ENCODE measurements at places on chromosomes 12 and 14.

- DNase-seq, result no peak
Observed at GRCh38 chr14:53464376-53464775, 311.3 kb upstream of the DDHD1 start.

GRCh38 chr14:45123271-45123670, 11.0 kb downstream of the FKBP3 start:
- no peak for DNase-seq

- no peak for DNase-seq
Observed at GRCh38 chr12:76152181-76152807, 67.8 kb upstream of the NAP1L1 start.

DNA sequence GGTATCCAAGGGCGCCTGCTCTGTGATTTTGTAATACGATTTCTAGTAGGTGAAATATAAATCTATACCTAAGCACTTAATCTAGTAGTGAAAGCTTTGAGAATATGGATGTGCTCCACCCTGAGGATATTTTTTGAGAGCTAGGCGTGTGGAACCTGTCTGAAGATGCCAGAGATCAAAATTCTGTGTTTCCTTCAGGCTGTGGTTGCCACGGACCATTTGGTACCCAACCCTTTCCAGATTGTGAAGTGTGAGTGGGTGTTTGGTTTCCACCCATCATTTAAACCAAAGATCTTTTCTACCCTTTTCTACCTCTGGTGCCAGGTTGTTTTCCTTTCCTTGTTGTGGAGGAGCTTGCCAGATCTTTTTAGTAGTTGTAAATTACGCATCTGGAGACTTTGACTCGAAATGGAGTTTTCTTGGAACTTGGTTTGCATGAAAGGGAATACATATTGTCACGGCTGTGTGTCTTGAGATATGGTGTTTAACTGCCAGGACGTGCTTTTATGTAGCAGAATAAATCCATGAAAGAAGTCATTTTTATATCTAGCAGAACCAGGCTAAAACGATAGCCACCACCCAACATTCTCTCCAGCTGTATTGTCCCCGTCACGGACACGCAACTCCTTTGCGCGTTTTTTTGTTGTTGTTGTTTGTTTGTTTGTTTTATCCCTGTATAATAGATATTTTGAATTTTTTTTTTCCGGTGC, 2.2 kb downstream of the LRFN5 start:
- DNase-seq, result no peak

DNA sequence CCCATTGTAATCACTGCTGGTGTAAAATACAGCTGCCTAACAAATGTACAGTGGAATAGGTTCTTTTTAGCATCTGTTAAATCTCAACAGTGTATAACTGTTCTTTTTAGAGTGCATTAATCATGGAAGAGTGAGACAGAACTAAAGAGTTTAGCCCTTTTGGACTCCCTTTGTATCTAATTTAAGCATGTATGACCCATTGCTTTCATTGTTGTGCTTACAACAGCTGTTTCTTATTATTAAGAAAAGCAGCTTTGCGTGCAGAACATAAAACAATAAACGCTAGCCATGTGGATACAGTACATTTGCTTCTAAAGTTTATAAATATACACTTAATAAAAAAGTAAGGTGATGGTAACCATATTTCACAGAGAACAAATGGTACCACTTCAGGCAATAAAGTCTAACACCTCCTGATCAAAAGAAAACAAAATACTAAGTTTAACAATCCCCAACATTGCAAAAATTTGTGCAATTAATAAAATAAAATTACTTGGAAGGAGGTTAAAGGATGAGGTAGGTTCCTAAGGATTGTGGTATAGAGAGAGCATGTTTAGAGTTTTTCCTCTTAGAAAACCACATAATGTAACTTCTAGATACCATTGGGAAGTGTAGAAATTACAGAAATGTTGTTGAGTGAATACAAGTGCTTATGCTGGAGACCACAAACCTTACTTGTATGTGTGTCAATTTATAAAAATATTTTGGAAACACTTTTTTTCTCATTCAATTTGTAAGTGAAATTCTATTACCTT, 448.7 kb downstream of the SLC6A15 start:
- DNase-seq, result no peak

DNA sequence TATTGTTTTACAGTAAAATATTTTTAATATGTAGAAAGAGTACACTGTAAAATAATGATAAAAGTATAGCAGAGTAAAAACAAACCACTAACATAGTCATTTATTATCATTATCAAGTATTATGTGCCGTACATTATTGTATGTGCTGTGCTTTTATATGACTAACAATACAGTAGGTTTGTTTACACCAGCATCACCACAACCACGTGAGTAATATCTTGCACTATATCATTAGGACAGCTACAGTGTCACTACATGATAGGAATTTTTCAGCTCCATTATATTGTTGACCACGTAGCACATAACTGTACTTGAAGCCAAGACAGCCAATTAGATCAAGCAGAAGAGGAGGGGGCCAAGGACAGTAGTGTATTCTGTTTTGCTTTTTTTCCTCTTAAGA, 415.4 kb downstream of the RAD51B start:
- no peak for DNase-seq

GRCh38 chr14:67240168-67240932, 885 bp upstream of the PALS1 start:
- no peak for DNase-seq

GRCh38 chr14:63656194-63656593, 14.5 kb upstream of the WDR89 start:
- DNase-seq, result no peak

DNA sequence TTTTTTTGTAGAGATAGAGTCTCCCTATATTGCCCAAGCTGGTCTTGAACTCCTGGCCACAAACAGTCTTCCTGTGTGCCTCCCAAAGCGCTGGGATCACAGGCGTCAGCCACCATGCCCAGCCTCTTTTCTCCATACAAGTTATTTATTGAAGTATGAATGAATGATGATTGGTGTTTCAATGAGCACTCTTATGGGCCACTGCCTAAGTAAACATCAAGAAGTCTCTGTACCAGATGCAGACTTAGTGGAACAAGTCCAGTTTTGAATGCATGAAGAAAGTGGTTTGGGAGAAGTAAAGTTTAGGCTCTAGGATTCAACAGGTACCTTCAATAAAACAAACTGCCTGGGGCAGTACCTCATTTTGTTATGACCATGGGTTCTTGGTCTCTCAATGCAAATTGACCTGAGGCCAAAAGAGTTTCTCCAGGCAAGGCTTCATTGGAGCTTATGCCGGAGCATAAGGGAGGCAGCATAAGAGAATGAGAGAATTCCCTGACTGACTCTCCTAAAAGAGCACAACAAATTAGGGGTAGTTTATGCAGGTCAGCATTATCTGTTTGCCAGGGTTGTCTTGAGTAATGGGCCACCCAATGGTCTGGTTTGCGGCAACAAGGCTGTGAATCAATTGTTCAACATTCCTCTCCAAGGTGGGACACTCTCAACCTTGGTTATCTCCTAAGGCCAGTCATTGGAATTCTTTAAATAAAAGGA, 1.1 kb upstream of the GMFB start:
- DNase-seq, result no peak

DNA sequence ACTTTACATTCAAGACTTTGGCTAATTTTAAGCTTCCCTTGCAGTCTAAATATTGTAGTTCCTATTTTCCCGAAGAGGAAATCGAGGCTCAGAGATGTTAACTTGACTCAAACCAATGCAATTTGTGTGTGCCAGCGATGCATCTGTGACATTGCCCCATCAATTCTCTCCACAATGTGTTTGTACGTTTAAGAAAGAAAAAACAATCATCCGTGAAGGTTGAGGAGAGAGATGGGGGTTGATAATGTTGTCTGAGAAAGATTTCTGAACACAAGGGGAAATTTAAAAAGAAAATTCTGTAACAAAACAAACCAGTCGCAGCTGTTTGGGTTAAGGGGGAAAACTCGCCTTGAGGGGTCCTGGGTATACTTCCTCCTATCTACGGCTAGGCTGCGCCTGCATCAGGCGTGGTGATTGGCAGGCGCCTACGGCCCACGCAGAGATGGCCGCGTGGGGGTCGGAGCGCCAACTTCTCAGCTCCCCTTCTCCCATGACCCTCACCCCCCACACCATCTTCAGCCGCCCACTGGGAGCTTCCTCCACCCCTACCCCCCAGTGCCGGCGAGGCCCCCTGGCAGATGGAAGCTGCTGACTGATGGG, 12.3 kb downstream of the SIX1 start:
- no peak for DNase-seq

DNA sequence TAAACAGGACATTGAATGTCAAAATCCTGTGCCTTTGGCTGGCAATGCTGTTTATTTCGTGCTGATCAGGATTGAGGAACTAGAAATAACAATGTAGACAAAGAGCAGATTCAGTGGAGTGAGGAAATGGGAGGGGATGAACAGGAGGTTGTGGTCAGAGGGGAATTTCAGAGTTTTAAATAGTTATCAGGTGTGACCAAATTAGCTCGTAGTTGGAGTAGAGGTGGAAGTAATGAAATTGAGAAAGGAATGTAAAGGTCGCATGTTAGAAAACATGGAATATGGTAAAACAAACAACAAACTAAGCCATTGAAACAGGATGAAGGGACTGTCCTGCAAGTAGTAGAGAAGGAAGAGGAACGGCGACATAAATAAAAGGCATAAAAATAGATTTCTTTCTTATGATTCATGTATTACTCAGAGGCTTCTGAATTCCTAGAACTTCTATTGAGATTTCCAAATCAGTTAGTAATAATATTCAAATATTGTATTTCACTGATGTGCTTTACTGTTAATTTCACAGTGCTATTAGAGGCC, 9.5 kb upstream of the SAV1 start:
- no peak for DNase-seq

DNA sequence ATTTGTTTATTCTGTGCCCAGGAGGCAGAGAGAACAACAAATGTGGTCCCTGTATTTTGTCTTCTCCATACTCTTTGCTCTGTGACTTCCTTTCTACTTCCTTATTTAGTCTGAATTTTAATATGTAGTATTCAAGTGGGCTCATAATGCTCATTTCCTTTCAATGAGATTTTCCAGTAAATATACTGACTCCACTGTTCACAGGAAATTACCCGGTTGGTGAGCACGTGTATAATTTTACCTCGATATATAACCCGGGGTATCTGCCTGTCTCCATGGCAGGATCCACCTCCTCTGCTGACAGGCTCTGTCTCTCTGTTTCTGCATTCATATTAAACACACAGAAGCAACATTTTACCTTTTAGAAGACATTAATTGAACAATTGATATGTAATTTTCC, 166.0 kb downstream of the SLC38A4 start:
- no peak for DNase-seq

DNA sequence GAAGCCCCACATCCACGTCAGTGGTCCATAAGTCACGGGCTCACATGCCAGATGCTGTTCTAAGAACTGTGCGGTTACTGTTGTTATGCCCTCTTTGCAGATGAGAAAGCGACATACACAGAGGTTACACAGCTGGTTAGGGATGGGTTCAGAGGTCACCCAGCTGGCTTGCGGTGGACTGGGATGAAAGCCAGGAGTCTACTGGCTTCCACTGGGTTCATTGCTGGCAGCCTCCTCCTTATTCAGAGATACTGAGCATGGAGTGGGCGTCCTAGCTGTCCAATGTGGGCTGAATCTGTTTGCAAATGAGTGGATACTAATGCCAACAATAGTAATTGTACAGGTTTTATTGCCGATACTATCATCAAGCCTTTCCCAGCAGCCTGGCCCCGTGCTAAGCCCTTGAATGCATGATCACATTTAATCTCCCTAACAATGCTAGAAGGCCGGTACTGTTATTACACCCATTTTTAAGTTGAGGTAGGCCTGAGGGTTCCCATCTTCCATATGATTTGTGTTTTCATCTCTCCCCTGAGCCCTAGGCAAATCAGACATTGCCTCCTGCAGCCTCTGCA, 129.1 kb downstream of the PLXNC1 start:
- no peak for DNase-seq

- no peak for DNase-seq
Observed at GRCh38 chr14:106507354-106507753, 981.0 kb downstream of the TMEM121 start.

GRCh38 chr12:75130811-75131210, 78.8 kb downstream of the KCNC2 start:
- DNase-seq, result no peak
